CD4-positive, alpha-beta T cell treated with Interleukin-6 for 4 hours (primary cell): ENCODE measurements at places on chromosomes 3 and 15.

DNA sequence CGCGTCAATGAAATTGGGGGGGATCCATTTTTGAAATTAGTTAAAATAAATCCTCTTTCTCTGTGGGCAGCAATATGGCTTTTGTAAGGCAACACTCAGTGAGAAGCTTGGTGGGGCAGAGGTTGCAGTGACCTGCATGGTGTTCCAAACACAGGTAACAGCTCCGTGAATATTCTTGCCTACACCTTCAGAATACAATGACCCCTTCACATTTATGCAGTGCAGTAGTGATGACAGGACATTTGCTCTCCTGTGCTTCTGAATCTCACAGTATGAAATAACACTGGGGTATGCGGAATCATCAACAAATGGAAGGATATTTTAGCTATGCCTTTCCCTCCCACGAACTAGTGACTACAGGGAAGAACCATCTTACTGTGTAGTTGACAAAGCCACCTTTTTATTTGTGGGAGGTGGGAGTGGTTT lies 6.9 kb downstream of the AHSG start:
- DNase-seq: no peak

DNA sequence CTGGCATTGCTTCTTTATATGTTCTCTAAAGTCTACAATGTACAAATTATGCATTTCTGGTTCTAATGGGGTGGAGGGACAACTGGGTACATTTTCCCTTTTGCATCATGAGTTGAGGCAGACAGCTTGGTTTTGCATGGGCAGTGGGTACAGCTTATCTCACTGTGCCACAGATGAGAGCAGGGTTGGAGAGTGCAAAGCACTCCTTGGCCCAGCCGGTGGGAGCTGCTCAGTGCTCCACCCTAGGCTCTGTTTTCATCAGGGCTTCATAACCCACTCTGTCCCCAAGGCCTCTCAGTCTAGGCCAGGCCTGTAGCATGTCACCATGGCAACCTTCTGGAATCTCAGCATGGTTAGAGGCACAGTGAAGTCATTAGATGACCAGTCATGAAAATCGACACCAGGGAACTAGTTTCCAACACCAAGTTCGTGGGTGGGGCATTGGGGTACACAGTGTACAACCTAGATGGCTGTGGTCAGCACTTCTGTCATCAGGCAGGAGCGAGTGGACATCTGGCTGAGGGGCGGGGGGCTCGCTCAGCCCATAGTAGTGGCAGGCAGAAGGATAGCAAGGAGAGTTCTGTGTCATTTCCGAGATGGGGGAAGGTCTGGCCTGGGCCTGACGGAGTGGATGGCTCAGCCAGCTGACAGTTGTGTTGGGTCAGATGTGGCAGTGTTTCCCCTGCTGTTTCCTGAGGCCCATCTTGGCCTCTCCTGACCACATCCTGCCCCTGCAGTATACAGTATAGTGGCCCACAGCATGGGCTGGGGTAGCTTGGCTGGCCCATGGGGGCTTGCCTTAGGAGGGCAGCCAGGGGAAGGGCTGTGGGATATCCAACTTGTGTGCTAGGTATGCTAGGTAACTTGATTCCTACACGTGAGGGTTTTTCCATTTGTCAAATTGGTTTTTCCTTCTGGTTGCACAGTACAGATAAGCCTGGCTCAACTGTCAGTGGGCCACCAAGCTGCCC lies 75.7 kb upstream of the PRR23C start:
- no peak for DNase-seq

- DNase-seq: no peak
These were observed 13.8 kb downstream of the RAB5A start for GRCh38 chr3:19960696-19961095.

- no peak for DNase-seq
These were observed 13.3 kb downstream of the CORO2B start for GRCh38 chr15:68592054-68592453.
